ENCODE measurements at places on chromosomes 4 and X. TPM values are rescaled to one million over a fixed set of nuclear protein-coding genes. Genes with fewer than 3 reads are reported as not detected.

- DNase-seq = no peak
These were observed 50.8 kb upstream of the TXK start for GRCh38 chr4:48184882-48185281.

DNA sequence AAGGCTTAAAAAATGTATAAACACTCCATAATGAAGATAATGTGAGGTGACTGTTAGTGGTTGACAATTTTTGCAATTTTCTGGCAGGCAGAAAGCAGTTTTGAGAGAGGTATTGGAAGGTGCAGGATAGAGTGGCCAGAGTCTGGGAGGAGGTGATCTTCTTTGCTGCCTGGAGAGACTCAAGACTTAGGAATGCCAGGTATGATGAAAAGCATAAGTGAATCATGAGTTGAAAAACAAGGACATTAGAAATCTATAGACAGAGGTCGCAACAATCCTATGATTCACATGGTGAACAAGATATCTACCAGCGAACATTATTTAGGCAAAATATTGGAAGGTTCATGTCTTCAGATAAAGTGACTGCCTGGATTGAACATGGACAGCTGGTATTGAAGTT lies 118.5 kb downstream of the CFAP299 start:
- no peak for DNase-seq

DNA sequence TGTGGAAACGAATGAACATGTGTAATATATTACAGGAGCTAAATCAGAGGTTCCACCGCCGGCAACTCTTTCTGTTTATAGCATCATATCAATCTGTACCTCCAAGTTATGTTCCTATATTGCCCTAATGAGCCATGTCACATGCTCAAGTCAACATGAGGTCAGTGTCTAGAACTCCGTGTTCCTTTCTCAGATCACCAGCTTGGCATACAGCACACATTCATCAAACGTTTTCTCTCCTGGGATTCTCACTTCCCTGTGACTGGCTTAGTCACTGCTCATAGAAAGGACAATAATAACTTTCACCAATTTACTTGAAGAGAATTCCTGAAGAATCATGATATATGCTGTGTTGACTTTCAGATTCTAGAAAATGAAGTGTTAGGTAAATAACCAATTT lies 532.0 kb upstream of the SPANXN1 start:
- no peak for DNase-seq

DNA sequence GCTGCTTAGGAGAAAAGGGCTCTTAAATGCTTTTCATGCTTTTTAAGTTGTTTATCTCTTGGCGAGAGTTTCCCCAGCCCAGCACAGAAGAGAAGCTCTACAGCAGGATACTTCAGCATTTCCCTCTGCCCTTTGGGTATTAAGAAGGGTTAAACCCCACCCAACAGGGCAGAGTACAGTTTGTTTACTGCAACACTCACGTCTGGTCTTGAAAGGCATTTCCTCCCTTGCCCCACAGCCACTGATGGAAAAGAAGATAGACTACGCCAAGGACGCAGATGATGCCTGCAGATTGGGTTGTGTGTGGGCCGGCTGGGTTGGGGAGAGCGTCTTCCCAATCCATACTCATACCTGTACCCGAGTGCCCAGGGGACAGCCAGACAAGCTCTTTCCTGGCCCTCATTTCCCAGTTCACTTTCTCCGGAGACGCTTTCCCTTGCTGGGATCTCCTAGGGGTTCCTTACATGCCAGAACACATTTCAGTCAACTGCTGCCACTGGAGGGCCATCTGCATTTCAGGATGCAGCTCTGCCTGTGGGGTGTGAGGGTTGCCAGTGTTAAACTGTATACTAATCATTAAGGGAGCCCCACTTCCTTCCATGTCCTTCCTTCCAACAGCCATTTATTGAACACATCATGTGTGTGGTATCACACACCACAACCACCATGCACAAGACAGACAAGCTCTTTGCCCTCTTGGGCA lies 96.5 kb upstream of the DHX15 start:
- DNase-seq = no peak

The ERAS gene
- 0.12 TPM for polyA plus RNA-seq

The SPANXN4 gene
- not detected for polyA plus RNA-seq
